ENCODE measurements at places on chromosomes 3 and 15.
A peak's percentile ranks its signal among the peaks of the same experiment; 100 is the strongest.

DNA sequence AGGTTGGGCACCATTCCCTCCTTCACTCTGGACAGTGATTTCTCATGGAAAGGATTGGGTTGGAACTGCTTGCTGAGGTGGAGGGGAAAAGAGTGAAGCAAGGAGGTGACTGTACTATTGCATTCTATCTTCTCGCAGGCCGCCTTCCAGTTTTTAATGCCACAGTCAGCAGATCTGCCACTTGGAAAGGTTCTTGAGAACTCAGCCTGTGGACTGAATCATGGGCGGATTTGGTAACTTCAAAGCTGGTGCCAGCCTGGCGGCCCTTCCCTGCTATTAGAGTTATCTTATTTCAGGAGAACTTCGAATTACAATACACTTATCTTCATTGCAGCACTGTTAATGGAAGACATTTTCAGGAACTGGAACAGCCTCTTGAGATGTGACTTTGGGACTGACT lies 23.1 kb upstream of the SLC28A2 start:
- DNase-seq, result no peak

DNA sequence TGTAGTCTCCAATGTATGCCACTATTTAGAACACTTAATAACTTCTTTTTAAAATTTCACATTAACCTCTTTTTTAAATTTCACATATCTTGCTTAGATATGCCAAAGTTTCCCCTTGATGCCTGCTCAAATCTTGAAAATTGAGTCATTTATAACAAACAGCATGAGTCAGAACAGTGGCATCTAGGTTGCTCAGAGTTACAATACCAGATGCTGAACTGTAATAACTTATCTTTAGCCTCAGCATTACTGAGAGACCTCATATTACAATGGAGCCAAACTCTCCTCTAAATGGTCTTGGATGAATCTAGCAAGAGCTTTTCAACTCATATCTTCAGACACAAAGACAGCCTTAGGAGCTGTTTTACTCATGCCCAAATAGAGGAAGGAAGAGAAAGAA lies 439.3 kb upstream of the ARPP21 start:
- DNase-seq, result no peak

DNA sequence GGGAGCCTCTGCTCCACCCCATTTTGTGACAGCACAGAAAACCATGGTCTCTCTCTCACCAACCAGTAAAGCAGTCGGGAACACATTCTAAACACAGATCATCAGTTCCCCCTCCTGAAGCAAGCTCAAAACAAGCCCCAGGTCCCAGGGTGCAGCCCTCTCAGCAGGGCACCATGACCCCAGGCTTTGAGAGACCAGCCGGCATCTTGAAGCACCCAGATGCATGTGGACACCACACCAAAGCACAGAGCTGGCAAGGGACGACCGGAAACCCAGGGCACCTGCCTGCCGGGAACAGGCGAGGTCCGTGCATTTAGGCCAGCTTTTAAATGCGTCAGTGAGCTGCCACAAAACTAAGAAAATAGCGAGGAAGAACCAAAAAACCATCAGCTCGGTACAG lies 103.2 kb upstream of the IQSEC1 start:
- DNase-seq, result no peak

- DNase-seq, result peak; percentile 15
Observed at GRCh38 chr3:20056725-20057611, 16.7 kb downstream of the KAT2B start.

DNA sequence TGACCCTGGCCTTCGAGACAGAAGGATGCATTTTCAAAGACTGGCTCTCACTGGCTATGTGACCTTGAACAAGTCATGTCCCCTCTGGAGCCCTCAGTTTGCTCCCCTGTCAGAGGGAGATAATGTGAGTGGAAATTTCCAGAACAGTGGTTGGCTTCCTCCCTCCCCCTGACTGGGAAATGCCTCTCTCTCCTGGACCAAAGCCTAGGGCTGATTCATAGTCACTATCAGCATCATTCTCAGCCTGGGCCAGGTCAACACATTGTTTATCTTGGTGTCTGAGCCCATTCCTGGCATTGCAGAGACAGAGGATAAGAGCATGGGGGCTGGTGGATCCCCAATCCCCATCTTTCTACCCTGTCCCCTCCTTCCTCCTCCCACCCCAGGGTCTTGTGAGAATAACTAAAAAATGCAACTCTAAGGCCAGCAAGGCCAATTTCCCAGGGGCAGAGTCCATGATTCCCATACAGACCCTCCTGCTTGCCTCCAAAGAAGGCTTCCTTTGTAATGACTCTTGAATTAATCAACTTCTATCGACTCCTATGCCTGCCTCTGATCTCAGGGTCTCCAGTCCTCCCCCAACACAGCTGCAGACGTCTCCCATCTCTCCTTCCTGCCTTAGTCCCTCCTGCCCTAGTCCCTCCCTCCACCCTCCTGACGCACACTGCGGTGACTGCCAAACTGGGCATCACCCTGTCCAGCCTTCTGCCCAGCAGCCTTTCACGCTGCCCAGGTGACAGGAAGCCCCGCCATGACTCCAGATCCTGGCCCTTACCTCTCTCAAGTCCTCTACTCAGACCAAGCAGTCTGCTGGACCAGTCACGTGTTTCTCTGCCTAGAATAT lies 35.4 kb upstream of the CORO2B start:
- no peak for DNase-seq

- DNase-seq, result no peak
Observed at GRCh38 chr3:193829781-193830180, 236.8 kb downstream of the OPA1 start.

DNA sequence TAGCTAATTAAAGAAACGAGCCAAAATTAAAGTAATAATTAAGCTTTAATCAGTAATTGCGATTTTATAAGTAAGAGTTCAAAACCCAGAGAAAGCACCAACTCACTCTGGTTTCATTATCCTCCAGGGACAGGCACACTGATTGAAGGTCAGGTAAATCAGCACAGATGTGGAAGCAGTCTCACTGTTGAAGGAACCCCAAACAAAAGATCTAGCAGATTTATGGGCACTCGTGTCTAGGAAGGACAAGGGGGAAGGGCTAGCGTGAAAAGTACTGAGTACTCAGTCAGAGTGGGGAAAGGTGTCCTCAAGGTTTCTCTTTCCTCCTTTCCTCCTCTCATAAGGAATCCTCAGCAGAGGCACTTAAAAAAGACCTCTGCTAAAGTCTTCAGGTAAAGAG lies 320.1 kb downstream of the PYDC2 start:
- DNase-seq, result no peak

GRCh38 chr15:73305331-73306211 lies 63.2 kb downstream of the HCN4 start:
- peak; percentile 23 for DNase-seq

DNA sequence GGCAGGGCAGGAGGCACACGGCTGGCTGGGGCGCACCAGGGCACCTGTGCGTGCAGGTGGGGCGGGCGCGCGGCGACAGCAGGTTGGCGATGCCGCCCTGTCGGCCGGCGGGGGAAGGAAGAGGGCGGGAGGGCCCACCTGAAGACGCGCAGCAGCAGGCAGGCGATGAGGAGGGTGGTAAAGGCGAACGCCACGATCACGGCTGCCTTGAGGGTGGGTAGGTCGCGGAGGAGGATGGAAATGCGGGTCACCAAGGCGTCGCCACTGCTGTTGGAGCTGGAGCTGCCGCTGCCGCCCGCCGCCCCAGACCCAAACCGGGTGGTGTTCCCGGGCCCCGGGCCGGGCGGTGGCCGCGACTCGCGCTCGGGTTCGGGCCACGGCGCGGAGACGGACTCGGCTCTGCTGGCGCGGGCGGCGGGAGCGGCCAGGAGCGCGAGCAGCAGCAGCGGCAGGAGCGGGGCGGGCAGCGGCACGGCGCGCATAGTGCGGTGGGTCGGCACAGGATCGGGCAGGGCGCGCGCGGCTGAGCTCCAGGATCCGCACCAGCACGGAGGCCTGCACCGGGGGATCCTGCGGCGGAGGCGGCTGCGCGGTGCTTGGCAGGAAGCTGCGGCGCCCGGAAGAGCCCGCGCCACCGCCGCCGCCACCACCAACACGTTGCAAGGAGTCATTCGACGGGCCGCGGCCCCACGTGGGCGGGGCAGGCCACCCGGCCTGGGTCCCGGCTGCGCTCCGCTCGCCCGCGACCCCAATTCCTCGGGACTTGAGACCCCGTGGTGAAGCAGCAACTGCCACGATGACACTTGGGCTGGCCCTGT lies at the start of gene FAM174B:
Gene FAM174B, minus strand, starts transcription at position 598 of the 818 bp plus-strand sequence.
- DNase-seq, result peak; percentile 45

- no peak for DNase-seq
Observed at GRCh38 chr15:48406911-48407310, 75.7 kb downstream of the DUT start.

DNA sequence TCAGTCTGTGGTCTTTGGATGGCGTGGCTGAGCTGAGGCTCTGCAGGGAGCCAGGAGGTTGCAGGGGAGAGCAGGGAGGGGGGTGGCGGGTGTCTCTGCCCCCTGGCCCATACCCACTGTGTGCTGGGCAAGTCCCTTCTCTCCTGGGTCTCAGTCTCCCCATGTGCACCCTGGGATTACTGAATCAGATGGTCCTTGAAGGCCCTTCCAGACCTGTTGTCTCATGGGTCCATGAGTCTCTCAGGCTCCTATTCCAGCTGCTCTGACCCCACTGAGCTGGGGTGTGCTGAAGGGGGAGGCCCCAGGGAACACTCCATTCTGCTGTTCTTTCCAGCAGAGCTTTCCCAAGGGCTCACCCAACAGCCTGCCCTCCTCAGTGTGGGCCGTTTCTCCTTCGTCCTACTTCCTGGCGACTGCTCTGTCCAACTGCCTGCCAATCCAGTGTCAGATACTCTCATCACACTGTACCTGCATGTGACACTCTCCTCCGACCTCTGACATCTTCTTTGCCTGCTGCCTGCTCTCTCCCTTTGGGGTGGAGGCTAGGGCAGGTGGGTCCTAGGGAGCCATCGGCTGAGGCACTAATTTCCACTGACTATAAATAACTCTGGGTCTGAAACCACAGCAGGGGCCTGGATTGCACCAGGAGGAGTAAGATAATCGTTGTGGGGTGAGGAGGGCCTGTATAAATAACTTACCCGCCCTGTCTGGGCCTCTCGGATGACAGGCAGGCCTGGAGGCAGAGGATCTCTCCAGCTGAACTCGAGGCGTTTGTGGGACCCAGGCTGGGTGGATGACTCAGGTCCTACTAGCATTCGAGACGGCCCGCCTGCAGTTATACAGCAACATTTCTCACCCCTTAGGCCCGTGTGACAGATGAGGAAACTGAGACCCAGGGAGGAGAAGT lies 67.1 kb downstream of the ATP2B2 start:
- no peak for DNase-seq

GRCh38 chr15:43329960-43330779 lies at the start of gene LCMT2:
LCMT2 (minus strand) TSS chr15:43330573; CDS start chr15:43330489, 84 bp downstream.
- peak; percentile 90 for DNase-seq

- DNase-seq, result no peak
Observed at GRCh38 chr3:171018156-171018935, 8.2 kb downstream of the SLC2A2 start.
